ENCODE measurements at places on chromosomes 12 and 14. TPM values are rescaled to one million over a fixed set of nuclear protein-coding genes. Genes with fewer than 3 reads are reported as not detected.
A peak's percentile ranks its signal among the peaks of the same experiment; 100 is the strongest.

The GPRC5D gene
- not detected for total RNA-seq

The LALBA gene
- not detected for total RNA-seq

The TSPAN9 gene
- total RNA-seq: 65.5 TPM

The SMARCD1 gene
- total RNA-seq: 101 TPM

DNA sequence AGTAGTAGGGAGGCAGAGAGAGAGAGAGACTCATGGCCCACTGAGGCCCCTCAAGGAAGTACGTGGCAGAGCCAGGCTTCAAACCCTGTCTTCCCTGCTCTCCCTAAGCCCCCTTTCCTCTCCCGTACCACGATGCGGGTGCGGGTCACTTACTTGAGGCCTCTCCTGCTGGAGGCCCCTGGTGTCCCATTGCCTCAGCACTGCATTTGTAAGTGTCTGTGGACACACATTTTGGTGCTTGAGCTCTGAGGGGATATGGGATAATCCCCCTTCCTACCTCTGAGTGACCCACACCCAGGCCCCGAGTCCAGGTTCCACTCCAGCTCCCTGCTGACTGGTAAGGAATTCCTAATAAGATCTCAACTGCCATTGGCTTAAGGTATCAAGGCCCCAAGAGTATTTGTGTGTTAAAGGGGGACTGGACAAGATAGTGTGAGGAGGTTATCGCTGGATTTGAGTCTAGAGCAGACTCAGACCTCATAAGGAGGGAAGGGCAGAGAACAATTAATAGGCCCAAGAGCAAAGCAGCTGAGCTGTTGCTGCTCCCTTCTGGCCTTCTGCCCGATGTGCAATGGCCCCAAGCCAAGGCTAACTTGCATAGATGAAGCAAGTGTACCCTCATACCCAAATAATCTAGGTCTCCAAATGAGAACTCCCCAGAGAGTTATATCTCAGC, 71.9 kb downstream of the CRACR2A start:
- no peak for DNase-seq

GRCh38 chr12:27359578-27360340, 27.1 kb downstream of the BMAL2 start:
- DNase-seq: no peak

GRCh38 chr12:41510470-41510869, 322.4 kb downstream of the PDZRN4 start:
- DNase-seq: no peak

GRCh38 chr14:39733741-39734140, 301.5 kb upstream of the FBXO33 start:
- DNase-seq: no peak

GRCh38 chr14:93112891-93113677, 2.6 kb downstream of the ITPK1 start:
- peak; percentile 68 for DNase-seq

- DNase-seq: no peak
Measured at GRCh38 chr14:57930241-57930975, 64.5 kb upstream of the SLC35F4 start.

Measured in glomerular endothelial cell (primary cell).